ENCODE measurements at places on chromosomes 6 and 20.

DNA sequence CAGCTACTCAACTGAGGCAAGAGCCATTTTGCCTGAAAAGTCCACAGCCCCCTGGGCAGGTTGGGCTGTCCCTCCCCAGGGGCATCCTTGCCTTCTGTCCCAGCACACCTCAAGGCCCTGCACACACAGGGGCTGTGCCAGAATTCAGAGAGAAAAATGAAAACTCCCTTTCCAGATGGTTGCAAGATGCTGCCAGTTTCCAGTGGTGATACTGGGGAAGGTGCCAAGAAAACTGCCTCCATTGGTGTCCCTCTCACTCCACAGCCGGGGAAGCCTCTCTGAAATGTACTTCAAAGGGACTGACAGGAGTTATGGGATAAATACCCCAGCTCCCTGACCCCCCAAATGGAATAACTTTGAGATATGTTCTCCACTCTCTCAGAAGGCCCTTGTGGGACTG, 154.2 kb upstream of the MAFB start:
- no peak for DNase-seq

DNA sequence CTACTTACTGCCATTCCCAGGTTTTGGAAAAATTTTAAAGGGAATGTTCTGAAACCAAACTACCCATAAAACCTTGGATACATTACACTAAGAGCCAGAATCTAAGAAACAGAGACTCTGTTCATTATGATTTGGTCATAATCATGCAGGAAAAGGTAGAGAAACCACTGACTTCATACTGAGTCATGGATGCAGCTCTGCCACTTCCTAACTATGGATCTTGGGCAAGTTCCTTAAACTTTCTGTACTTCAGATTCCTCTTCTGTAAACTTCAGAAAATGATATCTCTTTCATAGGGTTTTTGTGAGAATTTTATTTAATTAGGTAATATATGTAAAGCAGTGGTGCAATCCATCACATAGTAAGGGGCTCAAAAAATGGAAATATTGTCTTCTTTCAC, 20.0 kb downstream of the PLA2G7 start:
- no peak for DNase-seq

GRCh38 chr20:1949347-1950100, 44.3 kb downstream of the PDYN start:
- no peak for DNase-seq

GRCh38 chr20:32980131-32980941, 23.9 kb downstream of the SUN5 start:
- DNase-seq = no peak

GRCh38 chr6:165268987-165269386, 40.4 kb downstream of the C6orf118 start:
- no peak for DNase-seq

DNA sequence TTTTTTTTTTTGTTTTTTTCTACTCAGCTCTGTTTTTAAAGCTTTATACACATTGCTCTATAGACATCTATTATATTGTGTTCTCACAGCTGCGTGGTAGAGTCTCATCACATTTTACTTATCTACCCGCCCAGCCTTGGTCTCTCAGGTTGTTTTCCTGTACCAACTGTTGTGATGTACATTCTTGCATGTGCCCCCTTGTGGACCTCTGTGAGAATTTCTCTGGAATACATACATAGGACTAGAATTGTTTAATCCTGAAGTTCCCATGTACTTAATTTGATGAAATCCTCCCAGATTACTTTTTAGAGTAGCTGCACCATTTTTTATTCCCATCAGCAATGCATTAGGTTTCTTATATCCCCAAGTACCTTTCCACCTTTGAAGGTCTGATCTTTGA, 40.4 kb upstream of the TINAG start:
- no peak for DNase-seq

DNA sequence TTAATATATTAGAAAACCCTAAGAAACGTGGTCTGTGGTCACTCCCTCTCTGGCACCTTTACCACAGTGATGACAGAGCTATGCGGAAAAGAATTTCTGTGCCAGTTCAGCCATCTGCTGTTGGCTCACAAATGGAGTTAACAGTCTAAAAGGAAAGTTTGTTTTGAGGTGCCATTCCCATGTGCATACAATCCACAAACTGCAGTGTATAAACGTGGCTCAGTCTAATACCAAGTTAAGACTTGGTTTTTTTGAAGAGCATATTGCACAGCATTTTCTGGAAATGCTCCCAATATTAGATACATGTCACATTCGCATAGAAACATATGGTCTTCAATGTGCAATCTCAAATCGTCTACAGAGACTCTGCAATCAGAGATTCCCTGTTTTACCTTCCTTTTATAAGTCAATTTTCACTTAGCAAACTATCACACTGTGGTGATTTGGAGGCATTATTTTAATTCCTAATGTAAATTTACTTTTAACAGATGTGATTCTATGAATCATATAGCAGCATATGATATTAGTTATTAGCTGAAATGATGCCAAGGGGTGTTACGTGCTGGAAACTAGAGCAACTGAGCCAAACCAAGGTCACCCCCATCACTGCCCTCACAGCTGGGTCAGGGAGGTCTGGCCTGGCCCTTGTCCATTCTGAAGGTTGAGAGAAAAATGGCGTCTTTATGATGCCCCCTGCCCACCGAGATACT, 383.5 kb downstream of the PRKN start:
- no peak for DNase-seq

- DNase-seq = no peak
Observed at GRCh38 chr6:33577718-33578117, 2.4 kb downstream of the BAK1 start.

GRCh38 chr6:6714953-6715352, 126.4 kb downstream of the LY86 start:
- DNase-seq = no peak

GRCh38 chr6:83601119-83601518, 88.8 kb downstream of the PRSS35 start:
- DNase-seq = no peak

DNA sequence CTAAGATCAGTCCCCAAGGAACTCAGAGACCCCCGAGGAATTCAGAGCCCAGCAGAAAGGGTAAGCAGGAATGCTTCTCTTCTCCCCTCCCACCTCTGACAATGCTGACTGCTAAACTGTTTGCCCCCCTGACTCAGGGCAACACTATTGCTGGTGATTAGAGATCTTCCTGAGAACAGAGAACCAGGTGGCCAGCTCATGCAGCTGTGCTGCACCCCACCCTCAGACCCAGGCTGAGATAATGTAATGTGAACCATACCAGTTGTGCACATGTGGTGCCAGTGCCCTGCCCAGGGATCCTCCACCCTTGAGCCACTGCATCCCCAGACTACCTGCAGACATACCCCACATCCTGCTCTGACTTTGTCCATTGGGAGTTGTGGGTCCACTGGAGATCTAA, 139.1 kb upstream of the ARG1 start:
- no peak for DNase-seq

DNA sequence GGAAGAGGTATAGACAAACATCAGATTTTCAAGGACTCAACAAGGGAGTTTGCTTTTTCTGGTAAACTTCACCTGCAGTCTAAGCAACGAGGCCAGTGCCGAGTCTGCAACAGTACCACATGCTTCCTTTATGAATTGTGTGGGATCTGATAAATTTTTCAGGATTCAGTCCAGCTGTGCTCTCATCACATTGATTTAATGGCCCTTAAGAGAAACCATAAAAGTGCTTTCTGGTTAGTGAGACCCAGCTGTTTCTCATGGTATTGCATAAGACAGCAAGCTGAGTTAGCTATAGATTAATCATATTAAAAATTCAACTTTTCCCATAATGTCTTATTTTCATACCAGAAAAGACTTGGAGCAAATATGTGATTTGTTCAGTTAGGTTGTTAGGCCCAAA, 291.4 kb downstream of the CENPW start:
- DNase-seq = no peak

GRCh38 chr6:157681041-157681650, 141.9 kb upstream of the SNX9 start:
- no peak for DNase-seq

DNA sequence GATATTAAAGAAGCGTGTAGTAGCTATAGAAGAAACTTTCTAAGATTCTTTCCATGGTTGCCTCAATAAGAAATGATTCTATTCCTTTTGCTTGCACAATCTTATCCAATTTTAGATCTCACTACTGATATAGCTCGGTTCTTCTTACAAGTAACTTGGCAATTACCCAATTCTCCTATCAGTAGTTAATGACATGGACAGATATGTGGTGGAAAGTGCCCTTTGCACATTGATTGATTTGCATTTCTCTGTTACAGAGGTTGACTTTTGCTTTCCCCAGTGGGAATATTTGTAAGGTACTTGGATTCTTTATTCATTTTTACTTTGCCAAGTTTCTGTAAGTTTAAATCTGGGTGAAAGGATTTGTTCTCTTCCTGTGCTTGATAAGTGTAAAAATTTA, 93.7 kb upstream of the QKI start:
- DNase-seq = no peak

DNA sequence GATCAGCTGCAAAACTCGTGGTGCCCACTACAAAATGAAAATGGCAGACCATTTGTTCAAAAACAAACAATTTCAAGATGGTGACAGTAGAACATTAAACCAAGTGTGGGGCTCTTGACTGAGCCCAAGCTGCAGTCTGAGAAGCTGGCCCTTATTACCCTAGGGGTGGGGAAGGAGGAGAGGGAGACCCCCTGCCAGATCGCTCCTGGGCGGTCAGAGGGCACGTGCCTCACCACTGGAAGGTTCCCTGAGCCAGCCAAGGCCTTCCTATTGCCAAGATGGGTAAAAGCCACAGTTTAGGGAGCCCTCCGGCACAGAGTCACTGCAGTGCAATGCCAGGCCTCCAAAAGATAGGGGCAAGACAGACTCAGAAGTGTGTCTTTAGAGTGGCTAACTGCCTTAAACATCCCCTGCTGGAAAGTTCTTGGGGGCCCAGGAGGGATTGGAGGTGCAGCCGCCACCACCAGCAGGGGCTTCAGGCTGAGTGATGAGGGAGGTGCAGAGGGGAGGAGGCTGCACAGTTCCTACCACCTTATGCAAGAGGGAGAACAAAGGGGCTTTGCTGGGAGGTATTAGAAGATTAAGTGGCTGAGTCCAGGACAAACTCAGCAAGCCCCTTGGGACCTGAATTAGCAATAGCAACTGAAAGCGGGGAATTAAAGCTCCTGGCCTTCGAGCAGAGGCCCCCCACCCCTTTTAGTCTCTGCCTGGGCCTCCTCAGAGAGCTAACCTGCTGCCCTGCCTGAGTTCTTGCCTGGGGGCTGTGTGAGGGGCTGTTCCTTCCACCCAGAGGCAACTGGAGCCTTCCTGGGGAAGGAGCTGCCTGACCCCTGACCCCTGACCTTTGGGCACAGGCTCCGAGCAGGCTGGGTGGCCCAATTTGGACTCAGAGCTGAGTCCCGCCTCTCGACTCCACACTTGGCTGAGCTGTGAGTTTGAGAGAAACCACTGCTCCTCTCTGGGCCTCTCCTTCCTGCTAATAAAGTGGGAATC, 88.4 kb downstream of the VEGFA start:
- DNase-seq = no peak

GRCh38 chr20:46111836-46112212, 6.3 kb upstream of the CD40 start:
- DNase-seq = no peak

GRCh38 chr6:49733680-49734079, 10.5 kb downstream of the CRISP3 start:
- no peak for DNase-seq

DNA sequence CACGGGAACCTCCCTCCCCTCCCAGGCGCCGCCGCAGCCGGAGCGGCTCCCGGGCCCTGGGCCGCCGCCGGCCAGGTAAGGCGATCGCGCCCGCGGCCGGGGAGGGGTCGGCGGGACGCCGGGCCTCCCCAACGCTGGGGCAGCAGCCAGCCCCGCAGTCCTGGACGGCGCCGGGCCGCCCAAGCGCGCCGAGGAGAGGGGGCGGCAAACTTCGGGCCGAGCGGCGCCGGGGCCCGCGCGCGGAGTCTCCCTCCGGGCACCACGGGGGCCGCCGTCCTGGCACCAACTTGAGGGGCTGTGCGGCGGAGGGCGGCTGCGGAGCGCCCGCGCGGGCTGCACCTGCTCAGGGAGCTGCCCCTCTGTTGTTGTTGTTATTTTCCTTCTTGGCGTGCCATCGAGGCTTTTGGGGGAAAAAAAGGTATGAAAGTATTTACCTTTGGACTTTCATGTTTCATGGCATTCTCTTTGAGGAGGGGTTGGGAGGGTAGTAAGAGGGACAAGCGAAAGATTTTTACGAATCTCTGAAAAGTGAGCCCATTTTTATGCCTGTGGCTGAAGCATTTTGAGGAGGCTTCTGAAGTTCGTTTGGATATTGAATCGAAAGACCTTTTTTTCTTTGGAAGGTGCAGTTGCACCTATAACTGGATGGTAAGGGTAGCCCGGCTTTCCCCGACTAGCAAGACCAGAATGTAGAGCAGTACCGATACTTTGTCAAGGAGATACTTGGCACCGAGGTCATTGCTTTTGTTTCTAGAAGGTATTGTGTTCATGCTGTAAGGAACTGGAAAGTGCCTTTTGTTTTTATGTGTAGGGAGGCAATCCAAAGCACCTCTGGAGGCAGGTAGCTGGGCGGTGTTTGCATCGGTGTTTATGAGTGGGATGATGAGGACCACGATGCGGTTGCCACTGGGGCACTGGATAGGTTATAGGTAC, at the start of gene RNF182:
Gene RNF182 (plus strand): TSS at position 4 of the 933 bp plus-strand sequence. CDS start 52,168 bp downstream, outside the sequence.
- no peak for DNase-seq
